ENCODE measurements at places on chromosomes 4 and X. TPM values are rescaled to one million over a fixed set of nuclear protein-coding genes. Genes with fewer than 3 reads are reported as not detected.

- no peak for DNase-seq
Observed at GRCh38 chrX:149568701-149569296, 18.5 kb downstream of the MAGEA9B start.

DNA sequence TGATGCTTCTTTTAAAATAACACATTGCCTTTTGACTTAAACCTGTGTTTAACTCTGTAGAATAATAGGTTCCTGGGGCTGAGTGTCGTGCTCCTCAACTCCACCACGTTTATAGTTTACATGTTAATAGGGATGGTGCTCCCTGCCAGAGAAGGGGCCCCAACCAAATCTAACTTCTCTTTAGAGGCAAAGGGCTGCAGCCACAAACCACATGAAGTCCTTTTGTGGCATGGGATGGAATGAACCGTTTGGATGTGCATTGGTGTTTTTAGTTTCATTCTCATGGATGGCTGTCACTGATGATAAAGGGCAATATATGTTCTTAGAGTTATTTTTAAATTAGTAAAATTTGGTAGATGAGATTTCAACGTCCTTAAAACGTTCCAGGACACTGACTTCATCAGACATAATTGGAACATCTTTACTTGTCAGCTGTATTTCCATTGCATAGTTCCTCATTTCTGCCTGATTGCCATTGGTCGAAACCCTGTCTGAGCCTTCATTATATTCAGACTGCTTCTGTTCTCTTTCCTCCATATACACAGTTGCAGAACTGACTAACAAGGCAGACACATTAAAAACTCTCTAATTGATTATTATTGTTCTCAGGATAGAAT lies 60.4 kb upstream of the HPF1 start:
- no peak for DNase-seq

- DNase-seq: no peak
Observed at GRCh38 chr4:184641022-184641421, 8.2 kb downstream of the CASP3 start.

Gene ARMCX2
- 19.0 TPM for polyA plus RNA-seq

- no peak for DNase-seq
Observed at GRCh38 chr4:55363691-55364351, 17.8 kb downstream of the SRD5A3 start.

GRCh38 chrX:41350976-41351569 lies 17.1 kb downstream of the DDX3X start:
- no peak for DNase-seq

DNA sequence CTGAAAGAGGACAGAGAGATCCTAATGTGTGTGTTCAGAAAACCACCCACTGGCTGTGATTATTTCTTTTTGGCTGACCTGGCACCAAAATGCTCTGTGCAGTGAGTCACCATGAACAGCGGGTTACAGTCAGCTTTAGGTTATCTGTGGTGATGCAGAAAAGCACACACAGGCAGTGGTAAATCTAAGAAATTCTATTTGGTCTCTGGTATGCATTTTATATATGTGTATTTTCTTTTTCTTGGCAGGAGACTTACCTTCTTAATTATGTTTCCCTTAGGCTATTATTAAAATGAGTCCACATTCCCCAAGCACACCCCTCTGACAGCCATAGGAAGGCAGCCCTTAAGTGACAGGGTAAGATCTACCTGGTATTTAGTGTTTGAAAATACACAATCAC lies 79.1 kb upstream of the TFDP3 start:
- DNase-seq: no peak

GRCh38 chr4:144734522-144734921 lies 88.6 kb downstream of the HHIP start:
- DNase-seq: peak; percentile 7

DNA sequence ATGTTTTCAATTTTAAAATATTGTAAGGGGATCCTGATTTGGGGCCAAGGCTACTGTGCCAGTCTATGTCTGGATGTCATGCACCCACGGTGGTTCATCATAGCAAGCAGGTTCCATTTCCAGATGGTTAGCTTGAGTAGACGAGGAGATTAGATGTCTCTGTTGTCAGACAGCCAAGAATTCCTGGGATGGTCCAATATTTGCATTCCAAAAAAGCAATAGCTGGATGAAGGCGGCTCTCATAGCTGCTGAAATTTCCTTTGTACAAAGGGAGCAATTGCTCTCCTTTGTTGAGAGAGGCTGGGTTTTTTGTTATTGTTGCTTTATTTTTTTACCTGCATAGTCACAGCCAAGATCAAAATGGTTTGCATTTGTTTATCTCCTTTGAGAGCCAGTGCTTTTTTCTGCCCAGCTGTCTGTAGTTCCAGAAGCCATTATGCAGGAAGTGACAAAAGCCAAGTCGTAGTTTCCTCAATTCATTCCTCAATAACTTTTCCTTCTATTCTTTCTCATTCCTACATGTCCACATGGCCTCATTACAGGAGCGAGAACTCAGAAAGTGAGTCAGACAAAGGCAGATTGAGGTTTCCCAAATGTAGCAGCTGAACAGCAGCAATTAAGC lies 107.9 kb downstream of the MMRN1 start:
- DNase-seq: no peak

DNA sequence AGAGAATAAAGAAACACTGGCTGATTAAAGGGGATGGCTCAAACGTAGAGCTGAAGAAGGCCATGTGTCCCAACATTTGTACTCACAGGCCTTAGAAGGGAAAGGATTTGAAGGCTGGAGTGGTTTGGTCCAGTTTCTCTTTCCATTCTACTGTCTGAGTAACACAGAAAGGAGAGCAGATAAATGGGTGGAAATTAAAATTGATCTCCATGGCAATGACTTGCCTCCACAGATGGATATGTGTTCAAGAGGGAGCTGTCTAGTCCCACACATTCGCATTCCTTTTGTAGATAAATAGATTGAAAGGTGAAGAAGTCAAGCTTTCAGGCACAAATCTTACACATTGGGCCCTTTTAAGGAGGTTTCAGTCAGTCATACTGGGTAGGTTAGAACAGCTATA lies 74.6 kb downstream of the DOCK11 start:
- no peak for DNase-seq

Measured in hepatocyte (in vitro differentiated cells).